ENCODE measurements at places on chromosomes 6 and 20. TPM values are rescaled to one million over a fixed set of nuclear protein-coding genes. Genes with fewer than 3 reads are reported as not detected.

Gene TNXB
- 22.2 TPM for total RNA-seq

Gene CD109
- total RNA-seq: 1.3 TPM

Gene C20orf204
- total RNA-seq: 7.4 TPM

Gene GPLD1
- 3.8 TPM for total RNA-seq

Gene RBPJL
- not detected for total RNA-seq

Gene RFX6
- total RNA-seq: 23.9 TPM

Gene CTAGE9
- total RNA-seq: not detected

Data from type B pancreatic cell (in vitro differentiated cells).